Activated naive CD4-positive, alpha-beta T cell treated with anti-CD3 and anti-CD28 coated beads, Interleukin-2, amount 10 ng/mL, durations not matched to agents 7 days and 5 days (primary cell): ENCODE measurements at places on chromosomes 11 and 22.
A peak's percentile ranks its signal among the peaks of the same experiment; 100 is the strongest.

GRCh38 chr11:45931739-45932138, 9.3 kb downstream of the LARGE2 start:
- no peak for DNase-seq

DNA sequence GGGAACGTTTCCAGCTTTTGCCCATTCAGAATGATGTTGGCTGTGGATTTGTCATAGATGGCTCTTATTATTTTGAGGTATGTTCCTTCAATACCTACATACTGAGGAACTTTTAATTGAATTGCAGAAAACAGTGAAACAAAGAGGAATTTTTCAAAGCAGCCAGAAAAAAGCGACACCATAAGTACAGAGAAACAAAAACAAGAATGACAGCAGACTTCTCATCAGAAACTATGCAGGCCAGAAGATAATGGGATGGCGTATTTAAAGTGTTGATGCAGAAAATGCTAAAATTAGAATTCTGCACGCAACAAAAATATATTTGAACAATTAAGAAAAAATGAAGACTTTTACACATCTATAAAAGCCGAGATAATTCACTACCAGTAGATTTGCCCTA, 95.4 kb upstream of the TIMP3 start:
- DNase-seq = no peak

DNA sequence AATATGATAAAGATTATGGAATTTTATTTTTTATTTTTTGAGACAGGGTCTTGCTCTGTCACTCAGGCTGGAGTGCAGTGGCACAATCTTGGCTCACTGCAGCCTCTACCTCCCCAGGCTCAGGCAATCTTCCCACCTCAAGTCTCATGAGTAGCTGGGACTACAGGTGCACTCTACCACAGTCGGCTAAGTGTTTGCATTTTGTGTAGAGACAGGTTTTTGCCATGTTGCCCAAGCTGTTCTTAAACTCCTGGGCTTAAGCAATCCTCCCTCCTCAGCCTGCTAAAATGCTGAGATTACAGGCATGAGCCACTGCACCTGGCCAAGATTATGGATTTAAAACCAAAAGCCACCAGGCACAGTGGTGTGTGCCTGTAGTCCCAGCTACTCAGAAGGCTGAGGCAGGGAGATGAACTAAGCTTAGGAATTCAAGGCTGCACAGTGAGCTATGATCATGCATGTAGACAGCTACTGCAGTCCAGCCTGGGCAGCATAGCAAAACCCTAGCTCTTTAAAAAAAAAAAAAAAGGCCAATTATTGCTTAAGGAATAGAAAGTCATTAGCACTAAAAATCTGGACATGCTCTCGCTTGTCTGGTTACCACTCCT, 20.2 kb upstream of the CCND1 start:
- DNase-seq = no peak

GRCh38 chr22:47123827-47124442, 361.5 kb downstream of the TBC1D22A start:
- DNase-seq = no peak

DNA sequence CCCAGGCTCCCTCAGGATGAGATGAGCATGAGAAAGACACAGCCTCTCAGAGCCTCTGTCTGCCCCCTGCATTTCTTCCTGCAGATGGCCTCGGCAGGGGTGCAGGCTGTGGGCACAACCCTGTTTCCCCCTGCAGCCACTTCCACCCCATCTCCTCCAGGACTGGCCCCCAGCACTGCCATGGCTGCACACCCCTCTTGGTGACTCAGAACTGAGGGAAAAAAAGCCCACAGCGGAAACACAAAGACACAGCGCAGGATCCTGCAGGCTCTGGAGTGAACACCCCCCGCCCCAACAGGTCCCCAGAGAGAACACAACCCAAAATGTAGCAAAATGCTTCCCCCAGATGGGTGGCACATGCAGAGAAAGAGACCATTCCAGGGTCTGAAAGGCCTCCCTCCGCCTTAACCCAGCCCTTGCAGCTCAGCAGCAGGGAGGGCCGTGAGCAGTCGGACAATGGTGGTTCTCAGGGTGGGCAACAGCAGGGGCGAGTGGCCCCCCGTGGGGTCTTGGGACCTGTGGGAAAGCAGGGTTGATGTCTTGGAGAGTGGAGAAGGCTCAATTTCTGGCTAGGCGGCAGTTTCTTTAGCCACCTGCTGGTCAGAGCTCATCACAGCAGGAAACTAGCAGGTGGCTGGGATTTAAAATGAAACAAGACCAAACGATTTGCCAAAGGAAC, 8.0 kb downstream of the TUBGCP6 start:
- DNase-seq = peak; percentile 43

GRCh38 chr11:118910309-118911112, 15.2 kb downstream of the BCL9L start:
- DNase-seq = peak; percentile 63

DNA sequence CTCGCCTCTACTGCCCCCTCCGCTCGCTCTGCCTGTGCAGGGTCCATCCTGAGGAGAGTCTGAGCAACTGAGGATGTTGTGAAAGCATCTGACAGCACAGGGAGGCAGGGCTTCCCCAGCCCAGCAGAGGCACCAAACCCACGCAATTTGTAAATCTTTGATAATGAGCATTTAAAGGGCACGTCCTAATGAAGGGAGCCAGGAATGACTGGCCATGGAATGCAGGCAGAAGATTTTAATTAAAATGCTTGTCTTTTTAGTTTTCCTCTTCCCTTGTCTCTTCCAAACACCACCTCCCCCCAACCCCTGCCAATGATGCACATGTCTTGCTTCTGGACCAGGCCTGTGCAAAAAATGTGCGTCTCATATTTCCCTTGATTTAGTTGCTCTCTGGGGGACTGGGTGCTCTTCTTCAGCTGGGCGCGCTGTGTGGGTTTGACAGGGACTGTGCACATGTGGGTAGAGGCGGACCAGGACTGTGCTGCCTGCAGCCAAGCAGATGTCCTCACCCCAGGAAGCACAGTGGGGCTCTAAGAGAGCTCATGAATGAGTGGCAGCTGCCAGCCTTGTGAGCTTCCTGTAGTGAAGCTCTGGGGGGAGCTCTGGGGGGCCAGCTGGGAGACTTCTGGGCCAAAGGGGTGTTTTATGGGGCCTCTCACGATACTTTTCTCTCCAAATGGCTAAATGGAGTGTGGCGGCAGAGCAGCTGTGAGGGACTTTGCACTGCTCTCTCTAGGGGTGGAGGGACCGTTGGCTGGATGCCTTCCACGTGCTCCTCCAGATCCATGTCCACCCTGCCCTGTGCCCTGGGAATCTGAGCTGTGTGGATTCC, 273.5 kb downstream of the ST3GAL4 start:
- no peak for DNase-seq

GRCh38 chr11:62406034-62406433, 12.8 kb upstream of the SCGB1A1 start:
- DNase-seq = no peak

DNA sequence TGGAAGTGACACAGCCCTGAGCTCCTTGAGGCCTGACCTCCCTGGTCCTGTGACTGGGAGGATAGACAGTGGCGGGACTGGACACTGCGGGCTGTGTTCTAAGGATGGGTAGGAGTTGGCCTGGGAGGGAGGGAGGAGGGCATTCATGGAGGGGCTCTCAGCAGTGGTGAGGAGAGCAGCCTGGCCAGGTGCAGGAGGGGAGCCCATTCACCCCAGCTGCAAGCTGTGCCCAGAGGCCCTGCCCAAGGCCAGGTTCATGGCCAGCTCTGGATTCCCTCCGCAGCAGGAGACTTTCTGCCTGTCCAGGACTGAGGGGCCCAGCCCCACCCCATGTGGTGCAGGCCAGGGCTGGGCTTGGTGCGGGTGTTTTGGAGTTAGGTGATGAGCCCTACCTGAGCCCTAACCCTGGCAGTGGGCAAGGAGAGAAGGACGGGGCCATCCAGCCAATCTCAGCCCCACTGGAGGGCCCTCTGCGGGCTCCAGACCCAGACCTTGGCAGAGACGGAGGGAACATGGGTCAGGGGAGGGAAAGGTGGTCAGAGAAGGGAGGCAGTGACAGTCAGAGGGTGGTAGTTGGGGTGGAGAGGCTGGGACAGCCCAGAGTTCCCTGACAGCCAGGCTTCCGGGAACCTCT, 26.8 kb downstream of the CACNA1I start:
- DNase-seq = no peak

DNA sequence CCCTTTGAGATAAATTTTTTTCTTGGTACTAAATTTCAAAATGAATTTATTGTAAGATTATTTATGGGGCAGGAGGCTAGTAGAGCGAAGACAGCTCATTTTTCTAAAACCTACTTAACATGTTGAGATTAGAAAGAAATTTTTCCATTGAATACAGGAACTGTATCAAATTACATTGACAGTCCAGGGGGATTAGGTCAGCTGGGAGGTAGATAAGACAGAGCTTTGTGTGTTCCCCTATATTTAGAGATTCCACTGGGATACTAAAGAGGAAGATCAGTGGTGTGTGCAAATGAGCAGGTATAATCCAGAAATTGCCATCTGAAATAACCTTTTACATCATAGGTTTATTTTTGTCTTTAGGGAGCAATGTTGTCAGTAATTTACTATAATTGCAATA, 32.1 kb downstream of the ENDOD1 start:
- no peak for DNase-seq
